ENCODE measurements at places on chromosomes 3 and 15.

DNA sequence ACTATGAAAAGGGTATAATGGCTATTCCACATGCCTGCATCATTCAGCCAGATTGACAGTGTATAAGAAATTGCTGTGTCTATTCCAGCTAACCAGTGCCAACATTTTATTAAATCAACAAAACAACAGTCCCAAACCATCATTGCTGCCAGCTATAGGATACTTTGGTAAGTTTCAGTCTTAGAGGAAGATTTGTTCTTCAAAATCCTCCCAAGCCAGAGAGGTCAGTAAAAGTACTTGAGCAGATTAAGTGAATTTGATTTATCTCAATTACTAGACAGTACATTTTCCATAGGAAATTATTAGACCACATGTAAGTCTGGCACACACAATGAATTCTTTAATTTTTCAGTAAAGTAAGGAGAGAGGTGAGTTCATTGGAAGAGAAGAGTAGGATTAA is 50.7 kb downstream of the TFG start:
- no peak for DNase-seq

- no peak for DNase-seq
These were observed 61.4 kb upstream of the POLG start for GRCh38 chr15:89395996-89396395.

GRCh38 chr3:197363553-197364409 is 65.4 kb upstream of the DLG1 start:
- no peak for DNase-seq

DNA sequence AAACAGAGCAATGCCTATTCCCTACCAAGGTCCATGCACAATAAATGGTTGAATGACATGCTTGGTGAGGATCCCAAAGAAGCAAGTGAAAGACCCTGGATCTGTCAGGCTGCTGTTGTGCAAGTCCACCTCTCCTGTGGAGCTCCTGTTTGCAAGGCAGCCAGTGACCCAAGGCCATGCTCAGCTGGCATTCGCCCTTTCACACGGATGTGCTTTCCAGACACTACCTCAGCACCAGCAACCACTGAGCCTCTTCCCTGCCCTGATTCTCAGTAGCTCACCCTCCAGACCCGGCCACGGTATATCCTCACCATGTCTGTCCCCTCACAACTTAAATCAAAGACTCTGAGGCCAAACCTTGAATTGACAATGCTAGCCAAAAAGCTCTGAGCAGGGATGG is 23.3 kb downstream of the WWTR1 start:
- DNase-seq, result no peak

GRCh38 chr3:71599416-71599815 is 15.9 kb upstream of the FOXP1 start:
- DNase-seq, result no peak

GRCh38 chr3:60877188-60877587 is 374.1 kb downstream of the FHIT start:
- no peak for DNase-seq

DNA sequence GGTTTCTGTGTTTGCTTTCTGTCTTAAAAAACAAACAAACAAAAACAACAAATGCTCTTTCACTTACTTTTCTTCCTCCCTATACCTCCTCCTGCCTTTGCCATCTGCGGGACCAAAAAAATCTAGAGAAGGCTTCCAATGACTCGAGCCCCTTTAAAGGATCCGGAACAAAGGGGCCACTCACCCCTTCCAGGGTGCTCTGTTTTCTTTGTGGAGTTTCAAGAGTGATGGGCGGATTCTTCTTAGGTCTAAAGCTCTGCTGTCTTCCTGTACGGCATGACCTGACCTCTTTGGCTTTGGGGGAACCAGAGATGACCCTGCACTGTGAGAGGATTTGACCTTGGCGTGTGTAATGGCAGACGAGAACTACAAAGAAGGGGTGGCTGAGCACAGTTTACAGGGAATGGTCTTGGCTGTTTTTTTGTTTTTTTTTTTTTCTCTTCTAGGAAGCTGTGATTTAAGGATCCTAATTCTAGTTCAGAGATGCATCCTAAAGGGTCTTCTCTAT is 2.2 kb upstream of the MUC20 start:
- no peak for DNase-seq

Measured in SHP77 (cell line).